ENCODE measurements at places on chromosomes 3 and 15.

DNA sequence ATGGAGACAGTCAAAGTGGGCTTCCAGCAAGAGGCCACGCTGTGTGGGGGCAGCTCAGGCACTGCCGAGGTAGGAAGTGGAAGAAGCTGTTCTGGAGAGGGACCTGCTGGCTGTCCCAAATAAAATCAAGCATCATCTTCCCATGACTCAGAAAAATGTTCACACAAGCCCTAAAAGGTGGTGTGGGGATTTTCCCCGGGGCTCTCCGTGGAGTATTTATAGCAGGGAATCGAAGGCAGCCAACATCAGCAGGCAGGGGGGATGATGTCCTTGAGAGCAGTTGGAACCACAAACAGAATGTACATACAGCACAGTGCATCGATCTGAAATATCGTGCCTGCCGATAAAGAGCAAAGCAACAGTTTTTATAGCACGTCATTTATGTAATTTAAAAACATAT, 27.6 kb downstream of the PRR23E start:
- no peak for DNase-seq

- no peak for DNase-seq
Measured at GRCh38 chr3:88412346-88412745, 262.6 kb downstream of the C3orf38 start.

GRCh38 chr15:56978898-56979662, 60.6 kb downstream of the TCF12 start:
- no peak for DNase-seq

DNA sequence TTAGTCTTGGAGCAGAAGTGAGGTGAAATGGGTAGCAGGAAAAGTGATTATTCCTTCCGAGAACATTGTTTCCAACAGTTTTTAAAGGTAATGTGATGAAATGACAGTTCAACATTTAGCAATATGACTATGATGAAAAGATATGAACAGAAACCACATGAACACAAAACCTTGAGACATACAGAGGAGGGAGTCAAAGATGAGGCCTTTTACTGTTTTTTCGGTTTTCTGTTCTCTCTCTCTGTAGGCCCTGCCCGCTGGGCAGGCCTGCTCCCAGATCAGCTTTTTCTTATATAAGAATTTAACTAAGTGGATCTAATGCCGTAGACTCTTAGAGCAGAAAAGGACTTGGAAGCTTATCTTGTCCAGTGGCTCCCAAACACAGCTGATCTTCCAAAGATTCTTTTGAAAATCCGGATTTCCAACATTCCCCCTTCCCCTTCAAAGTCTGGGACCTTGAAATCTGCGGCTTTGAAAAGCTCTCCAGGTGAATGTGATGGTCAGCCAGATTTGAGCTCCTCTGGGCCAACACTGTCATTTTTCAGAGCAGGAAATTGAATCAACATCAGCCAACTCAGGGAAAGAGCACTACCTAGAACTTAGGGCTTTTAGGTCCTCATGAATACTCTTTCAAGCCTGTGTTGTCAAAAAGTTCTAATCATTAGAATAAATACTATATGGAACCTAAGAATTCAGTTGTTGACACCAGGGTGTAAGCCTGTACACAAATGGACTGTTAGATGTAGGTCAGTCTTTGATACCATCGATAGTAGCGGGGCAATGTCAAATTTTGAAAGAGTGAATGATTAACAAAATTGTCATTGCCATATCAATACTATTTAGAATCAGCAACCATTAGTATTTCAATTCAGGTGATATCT, 372.7 kb downstream of the SHQ1 start:
- no peak for DNase-seq

DNA sequence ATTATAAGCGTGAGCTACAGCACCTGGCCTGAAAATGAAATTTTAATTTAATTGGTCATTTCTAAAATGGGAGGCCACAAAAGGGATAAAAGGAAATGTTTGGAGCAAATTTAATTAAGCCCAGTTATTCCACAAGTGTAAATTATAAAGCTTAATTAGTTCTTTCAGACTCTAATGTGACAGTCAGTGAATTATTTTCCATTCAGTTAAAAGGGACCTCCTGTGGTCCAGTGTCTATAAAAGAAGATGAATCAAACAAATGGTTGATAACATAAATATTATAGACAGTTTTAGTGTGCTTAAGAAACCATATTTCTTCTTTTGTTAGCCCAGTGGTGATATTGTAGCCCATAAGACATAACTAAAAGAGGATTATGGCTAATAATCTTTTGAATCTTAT, 66.4 kb downstream of the CNOT10 start:
- DNase-seq = no peak

DNA sequence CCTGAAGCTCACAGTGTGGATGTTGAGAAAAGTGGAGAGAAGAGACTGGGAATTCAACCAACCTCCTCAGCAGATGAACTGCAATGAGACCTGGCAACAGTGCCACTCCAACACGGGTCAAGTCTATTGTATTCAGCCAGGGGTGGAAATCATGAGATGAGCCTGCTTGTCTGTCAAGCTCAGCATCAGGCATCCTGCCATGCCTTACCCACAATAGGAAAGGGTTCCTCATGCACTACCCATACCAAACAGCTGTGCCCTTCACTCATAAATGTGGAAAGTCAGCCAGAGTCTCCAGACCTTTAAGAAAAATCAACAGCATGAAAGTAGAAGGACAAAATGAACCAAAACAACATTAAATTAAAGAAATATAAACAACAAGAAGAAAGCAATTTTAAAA, 542.1 kb downstream of the EPHB1 start:
- DNase-seq = no peak

DNA sequence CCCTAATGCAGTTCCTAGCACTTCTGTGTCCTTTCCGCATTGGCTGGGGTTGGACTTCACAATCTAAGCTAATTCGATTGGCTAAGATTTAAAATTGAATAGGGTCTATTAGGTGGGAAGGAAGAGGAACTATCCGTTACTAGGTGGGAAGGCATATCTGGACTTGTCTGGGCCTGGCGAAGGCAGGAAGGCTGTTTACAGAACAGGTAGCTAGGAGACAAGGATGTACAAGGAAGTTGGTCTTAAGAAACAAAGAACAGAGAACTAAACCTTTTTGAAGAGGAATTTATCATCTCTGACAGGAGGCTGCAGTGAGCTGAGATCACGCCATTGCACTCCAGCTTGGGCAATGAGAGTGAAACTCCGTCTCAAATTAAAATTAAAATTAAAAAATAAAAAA, 17.3 kb upstream of the ATG7 start:
- no peak for DNase-seq

GRCh38 chr15:88571852-88572259, 25.4 kb upstream of the DET1 start:
- no peak for DNase-seq

DNA sequence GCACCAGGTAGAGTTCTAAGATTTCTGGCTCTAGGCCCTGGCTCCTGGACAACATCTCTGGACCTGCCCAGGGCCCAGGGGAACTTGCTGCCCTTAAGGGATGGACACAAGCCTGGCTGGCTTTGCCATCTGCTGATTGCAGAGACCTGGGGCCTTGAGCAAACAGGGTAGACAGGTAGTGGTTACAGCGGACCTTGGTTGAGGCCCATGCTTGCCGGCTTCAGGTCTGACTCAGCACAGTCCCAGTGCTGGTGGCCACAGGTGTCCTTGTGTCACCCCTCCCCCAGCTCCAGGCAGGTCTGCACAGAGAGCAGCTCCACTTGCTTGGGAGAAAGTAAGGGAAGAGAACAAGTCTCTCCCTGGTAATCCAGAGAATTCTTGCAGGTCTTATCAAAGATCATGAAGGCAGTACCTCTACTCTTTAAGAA, 15.9 kb upstream of the ACTL6A start:
- no peak for DNase-seq

DNA sequence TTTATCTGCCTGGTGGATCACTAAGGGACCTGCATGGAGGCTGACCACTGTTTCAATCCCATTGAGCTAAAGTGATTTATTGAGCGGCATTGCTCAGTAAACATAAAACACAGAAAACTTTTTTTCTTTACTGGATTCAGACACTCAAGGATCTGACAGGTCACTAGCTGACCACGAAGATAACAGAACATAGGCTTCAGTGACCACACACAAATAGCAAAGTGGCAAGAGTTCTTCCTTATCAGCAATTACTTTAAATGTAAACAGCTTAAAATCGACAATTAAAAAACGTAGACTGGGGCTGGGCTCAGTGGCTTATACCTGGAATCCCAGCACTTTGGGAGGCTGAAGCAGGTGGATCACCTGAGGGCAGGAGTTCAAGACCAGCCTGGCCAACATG, 48.7 kb downstream of the STAG1 start:
- no peak for DNase-seq
